ENCODE measurements at places on chromosomes 6 and 20.

DNA sequence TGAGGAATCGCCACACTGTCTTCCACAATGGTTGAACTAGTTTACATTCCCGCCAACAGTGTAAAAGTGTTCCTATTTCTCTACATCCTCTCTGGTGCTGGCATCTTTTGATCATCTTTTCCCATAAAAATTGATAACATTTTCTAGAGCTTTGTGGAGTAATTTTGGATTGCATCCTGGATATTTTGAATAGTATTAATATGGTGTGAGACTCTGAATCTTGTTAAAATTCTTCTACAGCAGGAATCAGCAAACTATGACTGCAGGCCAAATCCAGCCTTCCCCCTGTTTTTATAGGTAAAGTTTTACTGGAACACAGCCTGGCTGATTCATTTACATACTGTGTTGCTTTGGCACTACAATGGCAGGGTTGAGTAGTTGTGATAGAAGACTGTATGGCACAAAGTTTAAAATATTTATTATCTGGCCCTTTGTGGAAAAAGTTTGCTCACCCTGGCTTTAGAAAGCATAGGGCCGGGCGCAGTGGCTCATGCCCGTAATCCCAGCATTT lies 15.0 kb upstream of the RNF8 start:
- DNase-seq: no peak

GRCh38 chr6:39933669-39934130 lies 562 bp downstream of the MOCS1 start:
- no peak for DNase-seq

DNA sequence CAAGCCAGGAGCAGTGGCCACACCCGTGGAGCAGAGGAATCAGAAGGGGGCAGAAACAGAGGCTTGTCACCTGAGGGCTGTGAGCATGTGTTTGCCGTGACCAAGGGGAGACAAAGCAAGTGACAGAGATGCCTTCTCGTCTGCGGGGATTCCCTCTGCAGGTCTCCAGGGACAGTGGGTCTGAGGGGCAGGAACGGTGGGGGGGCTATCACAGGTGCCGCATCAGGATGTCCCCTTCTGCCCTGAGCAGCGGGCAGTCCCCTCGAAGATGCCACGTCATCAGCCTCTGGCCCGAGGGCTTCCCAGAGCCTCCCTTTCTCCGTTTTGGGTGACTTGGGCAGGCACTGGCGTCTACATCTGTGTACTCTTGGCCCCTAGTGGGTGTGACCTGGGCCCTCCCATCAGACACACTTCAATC lies 338.7 kb downstream of the PREX1 start:
- DNase-seq: no peak

DNA sequence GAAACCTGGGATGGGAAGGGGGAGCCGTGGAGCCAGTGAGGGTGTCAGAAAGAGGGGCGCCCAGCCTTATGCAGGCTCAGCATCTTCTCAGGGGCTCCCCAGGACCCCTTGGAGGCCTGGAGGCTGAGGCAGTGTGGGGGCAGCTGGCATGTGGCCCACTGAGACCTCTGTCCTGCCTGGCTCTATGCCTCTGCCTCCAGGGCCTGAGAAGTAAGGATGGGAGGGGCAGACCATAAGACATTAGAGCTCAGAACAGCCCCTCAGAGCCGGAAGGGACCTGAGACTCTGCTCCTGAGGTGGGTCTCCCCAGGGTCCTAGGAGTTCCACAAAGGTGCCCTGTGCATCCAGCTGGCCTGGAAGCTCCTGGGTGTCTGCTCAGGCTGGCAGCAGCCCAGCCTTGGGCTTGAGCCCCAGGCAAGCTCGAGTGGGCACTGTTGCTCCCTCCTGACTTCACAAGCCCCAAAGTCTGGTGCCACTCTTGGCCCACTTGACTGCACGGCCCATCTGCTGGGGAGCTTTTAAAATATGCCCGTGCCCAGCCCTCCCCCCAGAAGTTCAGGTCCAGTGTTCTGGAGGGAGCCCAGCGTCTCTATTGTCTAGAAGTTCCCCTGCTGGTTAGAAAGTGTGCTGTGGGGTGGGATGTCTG lies 126.8 kb downstream of the GRM4 start:
- DNase-seq: no peak

- DNase-seq: no peak
Measured at GRCh38 chr6:169251371-169251802, 2.3 kb downstream of the THBS2 start.

DNA sequence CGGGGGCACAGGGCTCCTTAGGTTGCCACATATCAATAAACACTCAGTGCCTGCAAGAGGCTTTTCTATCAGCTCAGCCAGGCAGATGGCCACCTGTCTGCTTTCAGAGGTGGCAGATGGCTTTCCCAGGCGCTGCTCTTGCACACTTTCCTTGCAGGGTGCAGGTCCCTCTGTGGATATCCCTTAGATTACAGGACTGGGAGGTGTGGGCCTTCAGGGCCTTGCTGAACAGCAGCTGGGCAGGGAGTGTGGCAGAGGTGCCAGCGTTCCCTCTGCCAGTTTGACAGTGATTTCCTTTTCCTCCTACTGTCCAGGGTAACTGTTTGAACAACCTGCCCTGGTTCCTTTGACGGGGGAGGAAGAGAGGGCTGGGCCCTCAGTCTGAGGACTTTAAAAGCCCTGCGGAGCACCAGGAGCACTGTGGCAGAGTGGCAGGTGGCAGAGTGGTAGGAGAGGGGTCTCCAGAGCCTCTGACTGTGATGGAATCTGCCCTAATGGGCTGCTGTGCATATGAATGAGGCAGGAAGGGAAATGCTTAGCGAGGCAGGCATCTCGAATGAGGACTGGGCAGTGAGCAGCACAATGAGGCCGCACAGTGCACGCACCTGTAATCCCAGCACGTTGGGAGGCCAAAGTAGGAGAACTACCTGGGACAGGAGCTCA lies 34.2 kb downstream of the ABHD12 start:
- peak; percentile 73 for DNase-seq

Measured in NCI-H1694 (cell line).